Activated CD4-positive, alpha-beta T cell treated with anti-CD3 and anti-CD28 coated beads, Interleukin-2, amount 10 ng/mL, durations not matched to agents 7 days and 5 days (primary cell): ENCODE measurements at places on chromosomes 6 and 20. TPM values are rescaled to one million over a fixed set of nuclear protein-coding genes. Genes with fewer than 3 reads are reported as not detected.

Gene KIF25
- not detected for total RNA-seq

Gene SLC32A1
- not detected for total RNA-seq

Gene ZNF391
- 3.2 TPM for total RNA-seq

Gene GLO1
- 85.6 TPM for total RNA-seq

Gene MYCT1
- not detected for total RNA-seq

Gene TSBP1
- total RNA-seq: not detected

Gene SIM1
- total RNA-seq: not detected

Gene BMP5
- total RNA-seq: not detected

Gene ZSCAN31
- total RNA-seq: 0.37 TPM

Gene ETV7
- 13.4 TPM for total RNA-seq

Gene LY86
- 12.2 TPM for total RNA-seq

Gene LAMA5
- 0.64 TPM for total RNA-seq

Gene NKAPL
- not detected for total RNA-seq

Gene KIAA1755
- total RNA-seq: not detected

Gene FAM184A
- 7.4 TPM for total RNA-seq

Gene NOX3
- total RNA-seq: not detected

Gene SIRPB2
- not detected for total RNA-seq

Gene FAM209B
- total RNA-seq: 1.9 TPM

Gene GLP1R
- not detected for total RNA-seq

Gene LHFPL5
- not detected for total RNA-seq

Gene ARHGAP40
- total RNA-seq: not detected

Gene PKHD1
- not detected for total RNA-seq

Gene FILIP1
- 0.04 TPM for total RNA-seq

Gene POU3F2
- total RNA-seq: not detected

Gene TRAPPC3L
- total RNA-seq: not detected

Gene CRISP2
- not detected for total RNA-seq

Gene DOP1A
- 15.4 TPM for total RNA-seq

Gene ARHGAP18
- total RNA-seq: 8.1 TPM

Gene PBOV1
- total RNA-seq: not detected

Gene TFAP2D
- not detected for total RNA-seq

Gene MOG
- total RNA-seq: not detected
